ENCODE measurements at places on chromosomes 12 and 14.

GRCh38 chr14:96086574-96087077 is 47.5 kb downstream of the C14orf132 start:
- no peak for DNase-seq

DNA sequence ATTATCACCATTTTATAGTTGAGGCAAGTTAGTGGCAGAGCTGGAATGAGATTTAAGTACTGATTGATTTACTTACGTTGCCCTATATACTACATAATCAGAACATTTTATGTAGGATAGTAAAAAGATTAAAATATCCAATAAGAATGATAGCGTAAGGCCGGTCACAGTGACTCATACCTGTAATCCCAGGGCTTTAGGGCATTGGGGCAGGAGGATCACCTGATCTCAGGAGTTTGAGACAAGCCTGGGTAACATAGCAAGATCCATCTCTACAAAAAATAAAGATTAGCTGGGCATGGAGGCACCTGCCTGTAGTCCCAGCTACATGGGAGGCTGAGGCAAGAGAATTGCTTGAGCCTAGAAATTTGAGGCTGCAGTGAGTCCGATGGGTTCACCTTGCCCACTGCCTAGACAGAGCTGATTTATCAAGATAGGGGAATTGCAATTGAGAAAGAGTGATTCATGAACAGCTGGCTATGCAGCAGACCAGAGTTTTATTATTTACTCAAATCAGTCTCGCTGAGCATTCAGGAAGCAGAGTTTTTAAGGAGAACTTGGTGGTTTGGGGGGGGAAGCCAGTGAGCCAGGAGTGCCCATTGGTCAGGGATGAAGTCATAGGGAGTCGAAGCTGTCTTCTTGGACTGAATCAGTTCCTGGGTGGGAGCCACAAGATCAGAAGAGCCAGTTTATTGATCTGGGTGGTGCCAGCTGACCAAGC is 24.7 kb upstream of the SGPP1 start:
- DNase-seq, result no peak

- DNase-seq, result no peak
Measured at GRCh38 chr12:57729321-57729844, 9.2 kb downstream of the AGAP2 start.

- DNase-seq, result no peak
Measured at GRCh38 chr14:88838015-88838414, 13.6 kb downstream of the TTC8 start.

DNA sequence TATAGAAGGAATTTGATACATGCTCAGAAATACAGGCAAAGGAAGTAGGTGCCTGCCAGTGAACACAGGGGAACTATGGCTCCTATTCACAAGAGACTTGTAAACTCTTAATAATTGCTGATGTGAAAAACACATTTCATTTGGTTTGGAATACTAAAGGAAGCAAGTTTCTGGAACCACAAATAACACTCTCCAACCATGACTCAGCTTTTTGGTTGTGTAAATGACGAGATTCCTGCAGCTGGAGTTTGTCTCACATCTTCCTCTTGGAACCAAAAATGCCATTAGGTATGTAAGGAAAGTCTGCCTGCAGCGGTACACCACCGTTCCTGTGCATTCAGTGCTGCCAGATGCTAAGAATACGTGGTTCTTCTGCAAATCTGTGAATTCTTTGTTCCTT is 4.5 kb upstream of the OR11H6 start:
- DNase-seq, result no peak
